ENCODE measurements at places on chromosomes 7 and 10.

DNA sequence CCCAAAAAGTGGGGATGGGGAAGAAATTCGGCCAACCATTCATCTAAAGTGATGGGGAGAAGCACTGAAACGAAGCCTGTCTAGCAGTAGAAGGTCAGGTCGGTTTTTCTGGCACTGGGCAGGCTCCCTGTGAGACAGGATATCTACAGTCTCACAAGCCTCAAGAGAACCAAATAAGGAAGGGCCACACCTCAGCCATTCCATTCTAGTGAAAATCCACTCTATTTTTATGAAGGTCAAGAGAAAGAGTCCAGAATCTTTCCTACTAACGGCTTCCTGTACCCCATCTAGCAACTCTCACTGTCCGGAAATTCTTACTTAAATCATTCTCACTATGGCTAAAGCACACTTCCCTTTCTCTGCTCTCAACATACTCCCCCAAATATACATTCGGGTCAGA, 267.1 kb downstream of the PRPF18 start:
- DNase-seq: no peak

GRCh38 chr10:24982319-24983112, 30.1 kb upstream of the PRTFDC1 start:
- DNase-seq: no peak

DNA sequence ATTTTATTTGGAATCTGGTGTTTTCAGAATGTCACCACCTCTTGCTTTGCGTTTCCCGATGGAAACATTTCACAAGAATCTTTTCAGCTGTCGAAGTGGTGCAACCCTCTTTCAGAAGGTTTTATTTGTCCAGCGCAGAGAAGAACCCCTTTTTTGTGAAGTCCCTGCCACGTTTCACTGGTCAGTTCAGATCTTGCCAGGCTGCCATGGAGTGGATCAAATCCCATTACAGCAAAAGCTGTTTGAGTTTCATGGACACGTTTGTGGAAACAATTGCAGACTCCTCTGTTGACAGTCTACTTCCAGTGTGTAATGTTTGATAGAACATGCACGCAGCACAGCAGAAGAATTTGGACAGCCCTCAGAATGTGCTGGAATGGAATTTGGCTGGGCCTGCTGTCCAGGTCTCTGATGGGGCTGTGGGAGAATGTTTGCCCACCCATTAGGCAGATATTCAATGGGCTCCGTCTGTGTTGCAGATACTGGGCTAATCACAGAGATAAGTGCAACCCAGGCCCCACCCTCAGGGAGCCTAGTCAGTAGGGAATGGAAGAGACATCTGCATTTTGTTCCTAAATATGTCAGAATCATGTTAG, 143.2 kb downstream of the GRK5 start:
- no peak for DNase-seq

- no peak for DNase-seq
Observed at GRCh38 chr10:124474514-124475070, 13.0 kb downstream of the LHPP start.

- no peak for DNase-seq
Observed at GRCh38 chr7:3911685-3912084, 610.6 kb downstream of the SDK1 start.

DNA sequence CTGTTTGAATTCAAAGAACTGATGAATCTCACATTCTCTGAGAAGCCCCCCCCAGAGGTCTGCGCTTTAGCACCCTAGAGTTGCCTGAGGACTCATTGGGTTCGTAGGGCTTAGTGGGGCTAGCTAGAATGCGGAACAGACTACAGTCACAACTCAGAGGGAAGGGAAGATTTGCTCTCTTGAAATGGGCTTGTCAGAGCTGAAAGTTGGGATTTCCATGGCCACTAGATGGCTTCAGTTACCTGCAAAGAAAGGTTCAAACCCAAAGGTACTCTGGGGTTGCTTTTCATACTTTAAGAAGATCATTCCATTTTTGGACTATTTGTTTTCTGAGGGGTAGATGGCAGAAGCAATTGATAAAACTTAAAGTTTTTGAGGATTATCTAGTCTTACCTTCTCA, 205.0 kb downstream of the BBS9 start:
- no peak for DNase-seq

DNA sequence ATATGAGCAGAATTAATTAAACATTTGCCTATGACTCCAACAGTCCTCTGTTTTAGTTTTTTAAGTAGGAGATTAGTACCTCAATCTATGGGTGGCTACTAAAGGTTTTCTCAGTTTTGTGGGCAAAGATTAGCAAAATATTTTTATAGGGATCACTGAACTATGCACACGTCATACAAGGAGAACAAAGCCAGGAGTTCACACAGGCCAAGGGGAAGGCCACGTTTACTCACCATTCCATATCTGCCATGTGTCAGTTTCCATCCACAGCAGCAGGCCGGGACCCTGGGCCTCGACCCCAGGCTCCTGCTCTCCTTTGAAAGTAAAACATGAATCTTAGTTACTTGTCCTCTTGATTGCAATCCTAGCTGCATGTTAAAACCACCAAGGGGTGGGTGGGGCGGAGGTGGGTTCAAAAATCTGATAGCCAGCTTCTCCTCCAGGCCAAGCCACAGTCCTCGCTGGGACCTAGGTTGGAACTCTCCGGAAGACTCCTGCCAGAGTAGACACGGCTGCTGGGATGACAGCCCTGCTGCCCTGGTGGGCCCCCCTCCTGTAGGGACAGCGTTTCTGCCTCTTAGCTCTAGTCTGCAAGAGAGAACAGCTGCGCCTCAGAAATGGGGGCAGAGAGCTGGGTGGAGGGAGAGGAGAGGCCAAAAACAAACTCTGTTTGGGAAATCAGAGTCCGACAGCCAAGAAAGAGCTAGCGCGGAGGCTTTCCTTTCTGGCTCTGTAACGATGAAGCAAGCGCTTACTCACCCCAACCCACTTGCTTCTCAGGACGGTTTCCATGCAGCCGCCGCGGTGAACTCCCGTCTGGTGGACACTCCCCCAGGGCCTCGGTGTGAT, 35.6 kb downstream of the PITRM1 start:
- no peak for DNase-seq

- no peak for DNase-seq
Observed at GRCh38 chr10:42929993-42930392, 146.9 kb upstream of the RET start.

DNA sequence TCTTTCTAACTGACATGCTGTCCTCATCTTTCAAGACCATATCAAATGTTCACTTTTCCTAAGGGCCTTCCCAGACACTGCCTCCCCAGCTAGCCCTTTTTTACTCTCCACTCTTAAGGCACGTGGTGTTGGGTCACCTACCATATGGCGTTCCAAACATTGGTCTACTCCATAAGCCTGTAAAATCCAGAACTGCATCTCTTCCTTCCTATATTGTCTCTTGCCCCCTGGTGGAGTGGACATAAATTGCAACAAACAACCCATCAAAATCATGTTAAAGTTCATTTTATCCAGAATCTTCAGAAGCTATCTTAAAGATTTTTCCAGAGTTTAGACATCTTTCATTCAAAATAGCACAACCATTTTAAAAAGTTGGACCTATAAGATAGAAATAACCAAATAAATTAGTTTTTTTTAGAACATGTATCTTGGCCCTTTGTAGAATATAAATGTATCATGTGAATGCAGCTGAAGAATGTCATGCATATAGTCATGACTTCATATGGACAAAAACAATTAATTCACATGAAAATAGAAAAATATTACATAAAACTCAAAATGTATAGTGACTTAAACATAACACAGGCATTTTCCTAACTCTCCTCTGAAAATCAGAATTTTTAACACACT, 180.6 kb upstream of the CHRM2 start:
- no peak for DNase-seq

- DNase-seq: no peak
Observed at GRCh38 chr7:82736633-82737032, 293.1 kb upstream of the CACNA2D1 start.

DNA sequence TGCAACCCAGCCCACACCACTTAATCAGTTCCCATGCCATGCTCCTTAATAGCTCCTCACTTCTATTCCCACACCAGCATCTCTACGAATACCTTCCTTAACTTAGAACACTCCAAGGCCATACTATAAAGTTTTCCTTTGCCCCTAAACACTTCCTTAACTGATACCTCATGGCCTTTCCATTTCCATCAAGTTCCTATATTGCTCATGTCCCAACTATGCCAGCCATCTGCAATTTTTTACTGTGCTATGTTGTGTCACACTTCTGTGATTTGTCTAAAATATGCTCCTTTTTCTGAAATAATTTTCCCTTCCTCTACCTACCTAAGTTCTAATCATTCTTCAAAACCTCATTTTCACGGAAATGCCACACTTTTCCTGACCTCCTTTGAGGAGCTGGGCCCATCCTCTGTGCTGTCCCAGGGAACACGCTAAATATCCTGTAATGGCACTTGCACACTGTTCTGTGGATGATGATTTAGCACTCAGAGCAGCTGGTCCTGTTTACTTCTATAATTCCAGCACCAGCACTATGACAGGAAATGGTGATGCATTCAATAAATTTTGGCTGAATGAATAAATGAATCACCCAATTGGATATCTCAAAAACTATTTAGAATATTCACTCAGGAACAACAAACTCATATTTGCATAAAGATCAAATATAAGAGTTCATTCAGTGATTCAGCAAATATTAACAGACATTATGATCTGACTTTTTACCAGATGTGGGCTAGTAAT, 266.5 kb upstream of the HGF start:
- DNase-seq: peak; percentile 50

DNA sequence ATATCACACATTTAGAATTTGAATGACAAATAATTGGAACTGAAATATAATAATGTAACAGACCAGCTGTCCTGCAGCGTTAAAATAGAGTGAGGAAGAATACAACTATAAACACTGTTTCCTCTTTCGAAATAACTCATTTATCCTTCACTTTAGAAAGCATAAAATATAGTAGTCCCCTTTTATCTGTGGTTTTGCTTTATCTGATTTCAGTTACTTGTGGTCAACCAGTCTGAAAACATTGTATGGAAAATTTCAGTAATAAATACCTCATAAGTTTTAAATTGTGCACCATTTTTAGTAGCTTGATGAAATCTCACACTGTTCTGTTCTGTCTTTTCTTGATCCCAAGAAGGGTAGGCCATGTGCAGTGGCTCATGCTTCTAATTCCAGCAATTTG, 31.7 kb downstream of the POLR1F start:
- DNase-seq: no peak

DNA sequence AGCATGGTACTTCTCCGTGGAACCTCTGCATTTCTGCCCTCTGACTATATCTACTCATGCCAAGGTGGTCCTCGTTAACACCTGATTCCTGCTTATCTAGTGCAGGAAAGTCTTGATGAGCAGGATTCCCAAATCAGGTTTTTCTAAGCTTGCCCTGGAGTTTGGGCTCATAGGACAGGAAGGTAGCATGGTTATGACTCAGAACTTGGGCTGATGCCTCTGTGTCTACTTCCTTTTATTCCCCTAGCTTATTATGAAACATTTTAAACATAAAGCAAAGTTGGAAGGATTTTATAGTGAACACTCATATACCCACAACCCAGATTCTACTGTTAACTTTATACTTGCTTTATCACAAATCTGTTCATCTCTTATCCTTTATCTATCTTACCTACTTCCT, 5.6 kb downstream of the SUFU start:
- DNase-seq: no peak

GRCh38 chr10:89478085-89478738, 57.2 kb downstream of the SLC16A12 start:
- DNase-seq: no peak

DNA sequence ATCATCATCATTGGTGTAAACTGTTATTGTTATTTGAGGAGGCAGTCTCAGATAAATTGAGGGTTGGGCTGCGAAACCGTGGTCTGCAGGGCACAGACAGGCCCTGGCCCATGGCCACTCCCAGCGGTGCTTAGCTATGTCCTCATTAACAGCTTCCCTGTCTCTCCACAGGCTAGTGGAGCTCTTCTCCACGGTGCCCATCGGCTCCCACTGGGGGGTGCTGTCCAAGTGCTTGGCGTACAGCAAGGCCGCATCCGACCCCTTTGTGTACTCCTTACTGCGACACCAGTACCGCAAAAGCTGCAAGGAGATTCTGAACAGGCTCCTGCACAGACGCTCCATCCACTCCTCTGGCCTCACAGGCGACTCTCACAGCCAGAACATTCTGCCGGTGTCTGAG, 21.6 kb downstream of the GPR26 start:
- no peak for DNase-seq

DNA sequence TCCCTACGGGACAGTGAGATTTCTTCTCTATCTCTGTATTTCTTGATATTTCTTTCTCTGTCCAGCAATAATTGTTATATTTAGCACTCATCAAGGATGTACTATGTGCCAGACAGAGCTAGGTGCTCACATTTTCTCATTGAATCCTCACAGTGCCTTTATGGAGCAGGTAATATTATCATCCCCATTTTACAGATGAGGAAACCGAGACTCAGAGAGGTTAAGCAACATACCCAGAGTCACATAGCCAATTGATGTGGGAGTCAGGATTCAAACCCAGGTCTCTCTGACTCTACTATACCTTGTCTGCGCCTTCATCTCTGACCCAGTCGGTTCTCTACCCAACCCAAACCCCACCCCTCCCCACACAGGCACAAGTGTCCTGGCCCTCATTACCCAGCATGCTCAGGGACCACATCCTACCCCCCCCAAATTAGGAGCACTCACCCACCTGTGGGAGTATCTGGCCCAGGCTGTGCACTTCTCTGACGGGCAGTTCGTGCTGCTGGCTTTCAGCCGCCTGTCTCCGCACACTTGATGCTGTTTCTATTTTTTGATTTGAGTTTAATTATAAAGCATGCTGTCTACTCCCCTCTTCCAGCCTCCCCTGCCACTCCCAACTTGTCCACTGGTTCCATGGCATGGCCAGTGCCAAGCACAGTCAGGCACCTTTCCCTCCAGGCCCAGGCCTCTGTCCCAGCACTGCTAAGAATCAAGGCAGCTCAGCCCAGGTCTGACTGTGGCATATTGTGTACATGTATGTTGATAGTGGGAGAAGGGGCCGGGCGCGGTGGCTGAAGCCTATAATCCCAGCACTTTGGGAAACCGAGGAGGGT, 9.8 kb upstream of the SAMD8 start:
- DNase-seq: no peak

- DNase-seq: no peak
Observed at GRCh38 chr10:76922666-76923065, 714.9 kb downstream of the KCNMA1 start.

- no peak for DNase-seq
Observed at GRCh38 chr7:69435711-69436110, 162.6 kb upstream of the AUTS2 start.

Measured in AG04449 (cell line).